ENCODE measurements at places on chromosomes 1 and 21.

GRCh38 chr1:112927462-112927990, 28.5 kb downstream of the SLC16A1 start:
- no peak for DNase-seq

DNA sequence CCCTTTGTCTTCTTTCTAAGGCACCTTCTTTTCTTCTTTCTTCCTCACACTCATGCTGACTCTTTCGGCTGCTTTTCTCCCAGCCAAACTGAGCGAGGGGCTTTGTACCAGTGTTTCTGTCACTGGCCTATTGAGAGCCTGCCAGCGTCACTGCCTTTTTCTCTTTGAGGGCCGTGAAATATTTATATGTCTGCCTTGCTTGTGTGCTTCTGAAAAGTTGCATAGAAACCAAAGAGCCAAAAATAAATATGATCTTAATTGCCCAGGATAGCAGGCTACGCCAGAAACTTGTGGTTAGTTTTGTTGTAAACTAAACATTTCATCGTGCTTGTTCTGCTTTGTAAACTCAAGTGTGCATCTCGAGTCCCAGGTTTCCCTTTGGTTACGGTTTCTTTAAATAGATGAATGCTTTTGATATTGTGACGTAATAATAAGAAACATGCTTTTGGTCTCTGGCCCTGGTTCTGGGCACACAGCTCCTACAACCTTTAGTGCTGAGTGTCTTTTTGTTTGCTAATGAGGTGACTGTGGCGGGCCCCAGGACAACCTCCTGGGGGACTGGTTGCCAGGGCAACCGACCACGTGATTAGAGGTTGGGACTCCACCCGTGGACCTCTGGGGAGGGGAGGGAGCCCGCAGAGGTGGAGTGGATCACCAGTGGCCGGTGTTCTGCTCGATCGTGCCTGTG, 10.8 kb downstream of the SLC37A1 start:
- DNase-seq: peak; percentile 91

DNA sequence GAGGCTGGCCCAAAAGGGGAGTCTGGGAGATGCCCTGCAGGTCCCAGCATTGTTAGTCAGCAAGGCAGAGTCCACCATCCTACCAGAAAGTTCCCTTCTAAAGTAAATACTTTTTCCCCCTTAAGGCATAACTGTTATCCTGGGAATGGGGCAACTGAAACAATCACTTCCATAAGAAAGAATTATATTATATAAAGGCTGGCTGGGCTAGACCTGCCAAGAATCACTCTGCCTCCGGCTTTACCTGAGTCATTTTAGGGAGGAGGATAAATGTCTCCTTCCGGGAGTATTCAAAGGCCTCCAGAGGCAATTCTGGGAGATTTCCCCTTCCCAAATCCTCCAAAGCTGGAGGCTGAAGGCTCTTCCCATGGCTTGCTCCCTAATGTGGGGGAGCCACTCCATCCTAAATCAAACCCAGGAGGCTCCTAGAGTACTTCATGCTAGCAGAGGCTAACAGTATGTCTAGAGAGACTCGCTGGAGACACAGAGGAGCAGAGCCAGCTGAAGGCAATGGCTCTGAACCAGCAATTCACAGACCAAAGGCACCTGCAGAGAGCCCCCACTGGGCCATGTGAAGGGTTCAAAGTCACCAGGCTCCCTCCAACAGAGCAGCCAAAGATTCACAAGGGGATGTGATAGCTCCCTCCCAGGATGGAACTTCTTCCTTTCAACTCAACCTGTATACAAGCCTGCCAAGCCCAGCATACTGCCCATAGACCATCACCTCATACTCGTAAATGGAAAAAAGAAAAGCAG, 116.0 kb downstream of the ASTN1 start:
- DNase-seq: no peak

- DNase-seq: peak; percentile 33
Observed at GRCh38 chr1:211738691-211739301, 63.4 kb upstream of the NEK2 start.

GRCh38 chr1:155000411-155000725, 2.2 kb upstream of the ZBTB7B start:
- no peak for DNase-seq

DNA sequence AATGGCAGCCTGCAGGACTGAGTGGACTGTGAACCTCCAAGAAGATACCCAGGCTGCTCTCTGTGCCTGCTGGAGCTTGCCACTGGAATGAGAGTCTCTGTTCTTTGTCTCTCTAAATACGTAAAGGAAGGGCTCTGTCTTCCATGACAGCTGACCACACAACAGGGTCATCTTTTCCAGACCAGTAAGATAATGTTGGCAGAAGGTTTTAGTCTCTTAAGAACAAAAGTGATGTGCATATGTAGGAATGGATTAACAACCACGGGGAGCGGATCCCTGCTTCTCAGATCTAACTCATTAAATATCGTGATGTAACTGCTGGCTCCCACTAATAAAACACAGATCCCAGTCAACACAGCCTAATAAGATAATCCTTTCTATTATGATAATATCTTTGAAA, 67.5 kb downstream of the MAP10 start:
- no peak for DNase-seq

DNA sequence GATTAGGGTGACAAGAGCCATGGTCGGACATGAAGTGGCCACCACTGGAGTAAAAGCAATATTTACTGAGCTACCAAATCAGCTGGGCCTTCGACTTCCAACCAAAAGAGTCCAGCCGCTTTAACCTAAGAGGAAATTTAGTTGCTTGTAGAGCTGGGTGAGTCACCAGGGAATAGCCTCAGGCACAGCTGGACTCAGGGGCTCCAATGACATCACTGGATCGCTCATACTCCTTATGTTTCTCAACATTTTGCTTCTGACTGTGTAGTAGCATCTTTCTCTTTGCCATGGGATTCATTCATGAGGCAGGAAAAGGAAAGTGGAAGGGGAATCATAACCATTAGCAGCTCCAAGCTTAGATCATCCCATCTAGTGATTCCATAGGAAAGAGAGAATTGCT, 664.4 kb downstream of the MATN1 start:
- DNase-seq: no peak

- no peak for DNase-seq
Observed at GRCh38 chr21:38178653-38179470, 77.9 kb upstream of the KCNJ15 start.

- no peak for DNase-seq
Observed at GRCh38 chr1:154129391-154129970, 25.4 kb downstream of the NUP210L start.

- peak; percentile 65 for DNase-seq
Observed at GRCh38 chr1:167533851-167534300, 15.5 kb upstream of the CD247 start.

DNA sequence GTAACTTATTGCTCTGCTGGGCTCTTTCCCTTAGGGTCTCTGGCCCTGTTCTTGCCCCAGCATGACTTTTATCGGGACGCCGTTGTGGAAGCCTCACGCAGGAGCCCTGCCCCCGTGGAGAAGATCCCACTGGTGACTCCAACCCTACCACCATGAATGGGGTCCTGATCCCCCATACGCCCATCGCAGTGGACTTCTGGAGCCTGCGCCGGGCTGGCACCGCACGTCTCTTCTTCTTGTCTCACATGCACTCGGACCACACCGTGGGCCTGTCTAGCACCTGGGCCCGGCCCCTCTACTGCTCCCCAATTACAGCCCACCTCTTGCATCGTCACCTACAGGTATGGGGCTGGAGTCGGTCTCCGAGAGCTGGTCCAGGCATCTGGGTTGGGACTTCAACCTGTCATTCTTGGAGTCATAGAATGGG, 322 bp downstream of the DCLRE1B start:
- no peak for DNase-seq

- DNase-seq: no peak
Observed at GRCh38 chr1:233172201-233172600, 123.3 kb downstream of the PCNX2 start.

GRCh38 chr1:53608071-53608470, 130.9 kb downstream of the GLIS1 start:
- no peak for DNase-seq

GRCh38 chr1:27306892-27307761, 14.8 kb upstream of the TMEM222 start:
- no peak for DNase-seq

DNA sequence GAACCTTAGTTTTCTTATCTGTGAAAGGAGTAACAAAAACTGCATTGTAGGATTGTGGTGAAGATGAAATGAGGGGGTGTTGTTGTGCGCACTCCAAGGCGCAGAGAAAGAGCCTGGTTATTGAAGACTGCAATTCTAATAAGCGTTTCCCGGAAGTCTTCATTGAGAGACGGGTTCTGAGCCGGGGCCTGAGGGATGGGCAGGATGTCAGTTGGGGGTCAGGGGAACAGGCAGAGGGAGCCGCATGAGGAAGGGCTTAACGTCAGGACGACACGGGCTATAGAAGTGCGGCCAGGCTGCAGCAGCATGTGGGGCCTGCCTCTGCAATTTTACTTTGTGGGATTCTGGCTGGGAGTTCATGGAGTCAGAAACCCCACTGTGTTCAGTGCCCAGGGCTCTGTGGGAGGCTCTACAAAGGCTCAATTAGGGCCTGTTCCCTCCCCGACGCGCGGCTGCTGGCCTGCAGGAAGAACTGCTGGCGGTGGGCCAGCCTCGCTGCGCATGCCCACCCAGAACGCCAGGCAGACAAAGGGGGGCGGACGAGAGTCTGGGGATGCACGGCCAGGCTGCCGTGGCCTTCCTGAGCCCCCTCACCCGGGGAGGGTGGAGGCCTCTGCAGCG, 20.7 kb downstream of the TRIM62 start:
- DNase-seq: no peak

GRCh38 chr1:191065771-191066170, 588.1 kb upstream of the BRINP3 start:
- DNase-seq: no peak

GRCh38 chr1:219670426-219671149, 57.7 kb upstream of the ZC3H11B start:
- DNase-seq: no peak

- DNase-seq: no peak
Observed at GRCh38 chr1:54989473-54989872, 9.0 kb downstream of the TMEM61 start.

DNA sequence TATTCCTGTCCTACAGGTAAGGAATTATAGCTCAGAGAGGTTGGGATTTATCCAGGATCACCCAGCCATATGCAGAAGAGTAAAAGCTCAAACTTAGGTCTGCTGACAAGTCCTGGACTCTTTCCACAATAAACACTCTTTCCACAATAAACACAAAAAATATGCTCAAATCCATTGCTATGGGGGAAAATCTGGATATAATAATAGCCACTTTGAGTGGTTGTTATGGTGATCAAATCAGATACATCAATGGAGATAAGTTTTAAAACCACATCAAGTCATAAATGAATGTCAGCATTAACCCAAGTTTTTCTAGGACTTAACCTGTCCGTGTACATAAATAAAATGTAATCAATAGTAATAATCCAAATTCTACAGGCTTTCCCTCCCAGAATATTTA, 22.3 kb upstream of the TTF2 start:
- no peak for DNase-seq

DNA sequence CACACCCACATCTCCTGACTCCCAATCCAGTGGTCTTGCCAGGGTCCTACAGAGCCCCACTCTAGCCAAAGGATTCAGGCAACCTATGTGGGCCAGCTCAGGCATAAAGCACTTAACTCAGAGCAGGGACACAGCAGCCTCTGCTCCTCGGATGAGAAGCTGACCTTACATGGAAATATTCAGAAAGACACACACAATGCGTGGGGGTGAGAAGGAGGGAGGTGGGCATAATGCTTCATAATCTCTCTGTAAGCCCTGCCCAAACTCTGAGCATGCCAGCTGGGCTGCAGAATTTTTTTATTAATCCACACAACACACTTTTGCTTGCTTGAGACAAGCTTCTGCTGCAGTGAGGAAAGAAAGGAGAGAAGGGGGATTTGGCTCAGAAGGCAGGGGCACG, 21.6 kb downstream of the KCND3 start:
- DNase-seq: no peak

- no peak for DNase-seq
Observed at GRCh38 chr1:84434081-84434769, 35.9 kb downstream of the DNASE2B start.

DNA sequence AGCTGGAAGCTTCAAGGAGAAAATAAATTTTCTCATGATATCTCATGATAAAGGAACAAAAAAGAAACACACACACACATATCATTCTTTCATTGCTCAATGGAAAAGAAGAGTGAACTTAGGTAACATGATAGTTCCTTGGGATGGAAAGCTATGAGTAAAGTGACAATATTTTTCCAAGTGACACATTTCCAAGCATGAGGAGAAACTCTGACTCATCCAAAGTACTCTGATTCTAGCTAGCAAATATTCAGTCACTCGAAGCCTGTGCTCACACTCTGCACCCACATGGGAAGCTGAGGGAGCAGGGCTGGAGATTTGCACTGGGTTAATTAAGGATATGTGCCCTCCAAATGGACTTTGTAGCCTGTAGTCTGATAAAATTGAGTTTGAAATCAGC, 222.4 kb downstream of the LRRC40 start:
- no peak for DNase-seq

- no peak for DNase-seq
Observed at GRCh38 chr1:167805041-167805556, 83.3 kb downstream of the MPZL1 start.

- no peak for DNase-seq
Observed at GRCh38 chr1:18373882-18374493, 106.7 kb upstream of the KLHDC7A start.

- no peak for DNase-seq
Observed at GRCh38 chr1:195663549-195664280, 944.5 kb downstream of the KCNT2 start.

DNA sequence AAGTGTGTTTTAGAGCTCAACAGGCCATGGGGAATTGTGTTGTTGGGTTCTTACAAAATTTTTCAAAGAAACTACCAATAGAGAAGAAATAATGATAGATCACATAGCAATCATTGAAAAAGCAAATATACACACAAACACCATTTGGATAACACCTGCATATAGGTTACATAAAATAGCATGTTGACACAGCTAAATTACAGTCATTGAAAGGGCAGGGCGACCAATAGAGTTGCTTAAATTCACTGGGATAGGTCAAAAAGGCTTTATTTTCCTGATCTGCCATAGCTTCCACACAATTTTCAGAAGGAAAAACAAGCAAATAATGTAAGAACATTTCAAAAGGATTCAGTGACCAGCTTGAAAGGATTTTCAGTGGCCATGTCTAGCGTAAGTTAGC, 57.9 kb upstream of the FGGY start:
- no peak for DNase-seq

DNA sequence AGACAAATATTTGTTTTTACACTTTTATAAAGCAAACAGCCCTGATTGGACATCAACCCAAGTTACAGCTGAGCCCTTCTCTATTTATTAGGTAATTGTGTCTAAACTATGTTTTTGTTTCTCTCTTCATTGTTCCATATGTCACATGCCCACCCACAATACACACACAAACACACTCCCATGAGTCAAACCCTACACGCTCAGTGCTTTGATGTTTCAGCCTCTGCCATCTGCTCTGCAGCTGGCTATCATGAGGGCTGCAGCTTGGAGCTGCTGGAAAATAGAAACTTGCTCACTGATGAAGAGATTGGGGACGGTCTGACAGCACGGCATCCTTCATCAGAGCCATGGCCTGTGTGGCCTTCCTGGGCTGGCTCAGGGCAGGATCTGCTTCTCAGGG, 41.7 kb downstream of the PSMG1 start:
- no peak for DNase-seq

- DNase-seq: no peak
Observed at GRCh38 chr1:153506386-153506785, 29.4 kb downstream of the S100A6 start.

- DNase-seq: no peak
Observed at GRCh38 chr21:42569732-42570301, 56.2 kb downstream of the SLC37A1 start.

Measured in CD4-positive, alpha-beta T cell treated with Interleukin-4 for 1 hour (primary cell).